ENCODE measurements at places on chromosomes 1 and 21. TPM values are rescaled to one million over a fixed set of nuclear protein-coding genes. Genes with fewer than 3 reads are reported as not detected.

OR10J1 gene
- total RNA-seq = not detected

SPRR1A gene
- 9.5 TPM for total RNA-seq

SPATA45 gene
- not detected for total RNA-seq

TRIM58 gene
- total RNA-seq = under 0.01 TPM

ADAMTSL4 gene
- 2.8 TPM for total RNA-seq

CCDC30 gene
- total RNA-seq = 1.1 TPM

SARS1 gene
- 515 TPM for total RNA-seq

TESK2 gene
- total RNA-seq = 3.1 TPM

ACTL8 gene
- not detected for total RNA-seq

S100A9 gene
- 1,477 TPM for total RNA-seq

TINAGL1 gene
- 88.2 TPM for total RNA-seq

PTPN7 gene
- total RNA-seq = not detected

CFAP141 gene
- total RNA-seq = not detected

S100A12 gene
- total RNA-seq = 1.5 TPM

PARS2 gene
- 5.5 TPM for total RNA-seq

C1orf105 gene
- not detected for total RNA-seq

FOXO6 gene
- total RNA-seq = 0.14 TPM

COL16A1 gene
- 159 TPM for total RNA-seq

MANEAL gene
- 1.6 TPM for total RNA-seq

ATP5PB gene
- 198 TPM for total RNA-seq

FHAD1 gene
- 0.14 TPM for total RNA-seq

SLC30A7 gene
- total RNA-seq = 37.6 TPM

HFM1 gene
- total RNA-seq = not detected

GPR161 gene
- total RNA-seq = 5.8 TPM

DISP3 gene
- not detected for total RNA-seq

FCRL6 gene
- not detected for total RNA-seq

SPATA46 gene
- not detected for total RNA-seq

MROH7 gene
- total RNA-seq = 0.36 TPM

MORN1 gene
- 16.8 TPM for total RNA-seq

THEM5 gene
- total RNA-seq = not detected

KAZN gene
- 27.1 TPM for total RNA-seq

KRTAP19-8 gene
- not detected for total RNA-seq

TRABD2B gene
- total RNA-seq = 1.1 TPM

LCE2A gene
- not detected for total RNA-seq

LCE1F gene
- not detected for total RNA-seq

ESPN gene
- 2.4 TPM for total RNA-seq

PDE9A gene
- 0.68 TPM for total RNA-seq

B3GALT2 gene
- total RNA-seq = not detected

B4GALT2 gene
- 62.4 TPM for total RNA-seq

PSRC1 gene
- total RNA-seq = 1.4 TPM

ETV3L gene
- total RNA-seq = not detected

UBL4B gene
- total RNA-seq = not detected

PROX1 gene
- 0.34 TPM for total RNA-seq

FMO5 gene
- 0.21 TPM for total RNA-seq

IL6R gene
- 24.3 TPM for total RNA-seq

RUNX3 gene
- 0.34 TPM for total RNA-seq

CNKSR1 gene
- total RNA-seq = 12.3 TPM

FCAMR gene
- total RNA-seq = not detected

TAS1R1 gene
- not detected for total RNA-seq

NR1I3 gene
- total RNA-seq = not detected

CD52 gene
- not detected for total RNA-seq

KCNE2 gene
- not detected for total RNA-seq

LIPI gene
- total RNA-seq = not detected

ARMH1 gene
- 0.57 TPM for total RNA-seq

GNAT2 gene
- total RNA-seq = not detected

All from nasal cavity respiratory epithelium epithelial cell of viscerocranial mucosa (primary cell).